Glutamatergic neuron (in vitro differentiated cells): ENCODE measurements at places on chromosomes 16 and 17.

GRCh38 chr16:22813948-22814710, at the start of gene HS3ST2:
Gene HS3ST2, plus strand, starts transcription at chr16:22814162. Its CDS starts 449 bp downstream, at chr16:22814611.
- DNase-seq, result peak; percentile 85

- no peak for DNase-seq
Measured at GRCh38 chr17:30021708-30022317, 80.4 kb downstream of the EFCAB5 start.

DNA sequence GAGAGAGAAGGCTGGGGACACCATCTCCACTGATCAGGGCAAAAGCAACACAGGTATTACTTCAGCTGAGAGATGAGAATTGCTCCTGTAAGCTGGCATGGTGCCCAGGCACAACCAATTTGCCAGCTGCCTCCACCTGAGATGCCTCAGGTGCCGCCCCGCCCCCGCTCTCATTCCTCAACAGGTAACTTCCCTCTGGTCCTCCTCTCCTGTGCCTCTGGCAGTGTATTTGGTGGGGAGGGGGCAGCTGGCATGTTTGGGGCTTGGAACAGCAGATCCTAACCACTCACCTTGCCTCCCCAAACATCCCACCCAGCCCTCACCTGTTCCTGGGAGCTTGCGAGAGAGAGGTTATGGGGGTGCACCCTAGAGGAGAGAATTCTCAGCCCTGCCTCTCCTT, 2.9 kb upstream of the SRCIN1 start:
- no peak for DNase-seq

DNA sequence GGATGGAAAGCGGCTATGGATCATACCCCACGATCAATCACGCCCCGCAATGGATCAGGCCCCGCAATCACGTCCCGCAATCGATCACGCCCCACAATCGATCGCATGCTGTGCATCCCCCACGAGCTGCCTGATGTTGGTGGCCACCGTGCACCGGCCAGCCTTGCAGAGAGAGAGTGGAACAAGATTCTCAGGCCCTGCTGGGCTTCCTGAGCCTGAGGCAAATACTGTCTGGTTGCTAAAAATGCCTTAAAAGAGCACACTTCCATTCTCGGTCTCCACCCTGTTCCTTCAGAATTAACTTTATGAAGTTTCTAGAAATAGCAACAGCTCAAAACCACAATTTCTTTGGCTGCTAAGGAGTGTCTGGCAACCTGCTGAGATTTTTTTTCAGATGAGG, 81.5 kb downstream of the VPS53 start:
- no peak for DNase-seq

DNA sequence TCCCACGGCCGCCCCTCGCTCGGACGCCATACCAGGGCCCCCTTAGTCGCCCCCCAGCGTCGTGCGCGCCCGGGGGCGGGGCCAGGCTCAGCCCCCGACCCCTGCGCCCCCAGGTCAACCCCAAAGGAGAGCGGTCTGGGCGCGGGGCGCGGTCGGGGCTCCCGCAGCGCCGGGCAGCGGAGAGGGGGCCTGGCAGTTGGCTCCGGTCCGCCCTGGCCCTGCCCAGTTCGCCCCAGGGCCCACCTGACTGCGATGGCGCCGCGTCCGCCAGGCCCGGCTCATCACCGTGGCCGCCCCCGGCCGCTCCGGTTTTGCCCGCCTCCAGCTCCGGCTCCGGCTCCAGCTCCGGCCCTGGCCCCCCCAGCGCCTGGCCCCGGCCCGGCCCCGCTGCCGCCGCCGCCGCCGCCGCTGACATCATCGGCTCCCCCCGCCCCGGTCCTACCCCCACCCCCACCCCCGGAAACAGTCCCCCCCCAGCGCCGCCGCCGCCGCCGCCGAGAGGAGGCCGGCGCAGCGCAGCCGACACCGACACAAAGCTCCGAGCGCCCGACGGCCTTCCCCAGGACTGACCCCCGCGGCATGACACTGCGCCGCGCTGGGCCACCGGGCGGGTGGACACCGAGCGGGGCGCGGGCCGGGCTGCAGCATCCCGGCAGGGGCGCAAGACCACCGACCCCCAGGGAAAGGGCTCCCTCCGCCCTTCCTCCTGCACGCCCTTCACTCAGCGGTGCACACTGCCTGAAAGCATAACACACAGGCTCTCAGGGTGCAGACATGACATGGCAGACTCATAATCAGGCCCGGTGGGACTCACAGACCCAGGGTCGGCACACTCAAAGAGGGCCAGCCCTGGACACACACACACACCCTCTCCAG, at the start of gene ZBTB4:
TSS of gene ZBTB4 (minus strand) at position 419 of the 876 bp plus-strand sequence. CDS start 12,830 bp downstream, outside the sequence.
- peak; percentile 63 for DNase-seq

GRCh38 chr16:23539984-23540816, 16.9 kb downstream of the EARS2 start:
- no peak for DNase-seq
